ENCODE measurements at places on chromosomes 13 and 19.

DNA sequence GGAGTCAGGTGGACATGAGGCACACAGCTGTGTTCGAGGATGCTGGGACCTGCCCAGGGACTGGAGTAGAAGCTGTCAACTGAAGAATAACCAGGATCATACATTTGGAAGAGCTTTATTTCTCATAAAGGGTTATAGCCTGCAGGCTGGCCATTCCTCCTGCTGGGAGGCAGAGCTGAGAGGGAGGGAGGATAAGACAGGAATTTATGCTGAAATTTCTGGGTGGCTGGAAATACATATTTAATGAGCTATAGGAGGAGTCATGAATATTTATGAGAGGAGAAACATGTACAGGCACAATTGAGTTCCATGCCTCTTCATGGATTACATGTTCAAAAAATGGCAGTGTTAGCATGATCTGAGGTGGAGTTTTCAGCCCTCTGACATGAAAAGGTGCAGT, 151.9 kb downstream of the SHISA2 start:
- no peak for DNase-seq

GRCh38 chr19:19207637-19208572, 3.9 kb upstream of the NCAN start:
- DNase-seq = no peak

GRCh38 chr13:25980255-25980654, 71.6 kb downstream of the SHISA2 start:
- no peak for DNase-seq

DNA sequence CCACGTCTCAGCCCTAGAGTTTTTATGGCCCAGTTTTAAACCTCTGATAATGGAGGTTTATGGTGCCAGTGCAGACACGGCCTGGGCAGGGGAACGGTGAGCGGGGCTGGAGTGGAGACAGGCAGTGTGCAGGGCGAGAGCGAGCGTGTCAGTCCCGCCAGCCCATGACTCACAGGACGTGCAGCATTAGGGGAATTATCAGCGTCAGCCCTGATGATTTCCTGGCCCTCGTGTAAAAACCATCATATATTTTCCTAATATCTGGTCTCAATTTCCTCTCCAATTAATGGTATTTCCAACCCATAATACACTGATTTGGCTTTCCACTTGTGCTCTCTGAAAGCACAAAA, 104.6 kb upstream of the VSTM2B start:
- DNase-seq = no peak

- no peak for DNase-seq
Measured at GRCh38 chr13:26983543-26984320, 187.9 kb downstream of the USP12 start.

DNA sequence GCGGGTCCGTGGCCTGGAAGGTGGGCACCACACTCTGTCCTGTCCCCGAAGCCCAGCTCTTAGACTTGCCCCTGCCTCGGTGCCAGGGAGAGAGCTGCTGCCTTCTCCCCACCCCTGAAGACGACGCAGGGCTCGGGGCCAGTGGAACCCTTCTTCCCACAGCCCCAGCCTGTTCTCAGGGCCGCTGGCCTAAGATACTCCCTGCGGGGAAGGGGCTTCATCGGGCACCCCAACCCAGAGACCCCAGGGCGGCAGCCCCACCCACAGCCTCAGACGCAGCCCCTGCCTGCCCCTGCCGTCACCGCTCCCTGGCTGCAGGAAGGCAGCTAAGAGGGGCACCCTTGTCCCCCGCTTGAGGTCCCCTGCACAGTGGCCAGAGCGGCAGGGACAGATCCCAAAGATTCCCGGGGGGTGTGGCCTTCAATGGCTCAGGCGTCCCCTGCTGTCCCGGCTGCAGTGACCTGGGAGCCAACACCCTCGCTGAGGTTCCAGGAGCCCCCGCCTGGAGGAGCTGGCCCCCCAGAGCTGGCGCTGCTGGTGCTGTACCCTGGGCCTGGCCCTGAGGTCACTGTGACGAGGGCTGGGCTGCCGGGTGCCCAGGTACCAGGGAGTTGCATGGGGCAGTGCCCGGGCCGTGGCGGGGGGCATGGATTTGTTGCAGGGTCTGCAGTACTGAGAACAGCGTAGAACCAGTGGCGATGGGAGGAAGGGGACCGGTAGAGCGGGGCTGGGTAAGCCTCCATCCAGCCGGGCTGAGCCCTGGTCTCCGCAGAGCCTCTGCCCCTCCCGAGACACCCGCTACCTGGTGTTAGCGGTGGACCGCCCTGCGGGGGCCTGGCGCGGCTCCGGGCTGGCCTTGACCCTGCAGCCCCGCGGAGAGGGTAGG, 1.0 kb downstream of the AMH start:
- no peak for DNase-seq

GRCh38 chr13:109156181-109156935, 526.9 kb downstream of the MYO16 start:
- no peak for DNase-seq

DNA sequence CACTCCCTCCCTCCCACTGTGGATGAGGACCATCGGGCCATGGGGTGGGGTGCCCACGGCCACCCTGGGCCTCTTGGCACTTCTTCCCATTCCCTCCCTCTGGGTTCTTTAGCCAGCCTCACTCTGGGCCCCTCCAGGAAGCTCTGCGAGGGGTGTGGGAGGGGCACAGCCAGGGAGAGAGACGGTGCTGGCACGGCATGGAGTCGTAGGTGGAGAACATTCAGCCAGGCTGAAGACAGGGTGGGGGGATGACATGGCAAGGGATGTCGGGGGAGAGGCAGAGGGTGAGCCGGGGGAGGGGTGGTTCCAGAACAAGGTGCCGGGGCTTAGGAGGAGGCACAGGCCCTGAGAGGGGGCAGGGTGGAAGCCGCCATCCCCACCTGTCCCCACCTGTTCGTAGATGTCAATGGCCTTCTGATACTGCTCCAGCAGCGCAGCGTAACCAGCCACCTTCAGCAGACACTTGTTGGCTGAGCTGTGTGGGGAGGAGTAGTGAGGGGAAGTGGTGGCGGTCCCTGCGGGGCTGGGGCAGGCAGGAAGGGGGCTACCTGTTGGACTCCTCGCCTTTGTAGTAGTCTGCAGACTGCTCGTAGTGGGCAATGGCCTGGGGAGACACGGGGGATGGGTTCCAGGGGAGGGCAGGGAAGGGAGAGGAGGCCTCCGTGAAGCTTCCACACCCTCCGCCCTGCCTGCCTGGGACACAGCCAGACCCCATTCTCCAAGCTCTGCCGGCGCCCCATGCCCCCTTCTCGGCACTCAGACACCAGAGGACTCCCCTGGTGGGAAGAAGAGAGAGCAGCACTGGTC, 8.8 kb upstream of the KPTN start:
- no peak for DNase-seq

DNA sequence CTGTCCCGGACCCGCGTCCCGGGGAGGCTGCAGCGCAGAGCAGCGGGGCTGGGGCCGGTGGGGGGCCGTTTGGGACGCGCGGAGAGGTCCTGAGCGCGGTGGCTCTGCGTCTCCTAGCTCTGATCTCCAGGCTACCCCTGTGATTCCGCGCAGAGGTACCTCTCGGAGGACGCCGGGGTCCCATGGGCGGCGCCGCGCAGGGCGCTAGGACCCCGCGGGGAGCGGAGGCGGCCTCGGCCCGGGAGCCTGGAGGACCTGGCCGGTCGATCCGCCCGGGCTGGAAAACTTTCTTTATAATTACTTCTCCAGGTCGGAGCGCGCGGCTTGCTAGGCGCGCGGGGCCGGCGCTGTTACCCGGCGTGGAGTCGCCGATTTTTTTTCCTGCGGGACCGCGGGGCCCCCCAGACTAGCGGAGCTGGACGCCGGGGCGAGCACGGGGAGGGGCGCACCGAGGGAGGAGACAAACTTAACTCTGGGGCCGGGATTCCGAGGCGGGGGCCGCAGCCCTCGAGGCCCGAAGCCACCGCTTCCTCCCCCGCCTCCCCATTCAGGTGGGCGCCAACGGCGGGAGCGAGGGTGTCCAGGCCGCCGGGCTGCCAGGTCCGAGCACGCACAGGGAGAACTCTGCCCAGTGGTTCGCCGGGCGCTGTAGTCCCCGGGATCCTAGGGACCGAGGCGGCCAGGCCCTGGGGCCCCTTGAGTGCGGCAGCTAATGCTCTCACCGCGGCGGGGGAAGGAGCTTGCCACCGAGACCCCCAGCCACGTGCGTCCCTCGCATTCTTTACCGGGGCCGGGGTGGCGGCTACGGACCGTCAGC, 848 bp upstream of the CEBPA start:
- peak; percentile 17 for DNase-seq

DNA sequence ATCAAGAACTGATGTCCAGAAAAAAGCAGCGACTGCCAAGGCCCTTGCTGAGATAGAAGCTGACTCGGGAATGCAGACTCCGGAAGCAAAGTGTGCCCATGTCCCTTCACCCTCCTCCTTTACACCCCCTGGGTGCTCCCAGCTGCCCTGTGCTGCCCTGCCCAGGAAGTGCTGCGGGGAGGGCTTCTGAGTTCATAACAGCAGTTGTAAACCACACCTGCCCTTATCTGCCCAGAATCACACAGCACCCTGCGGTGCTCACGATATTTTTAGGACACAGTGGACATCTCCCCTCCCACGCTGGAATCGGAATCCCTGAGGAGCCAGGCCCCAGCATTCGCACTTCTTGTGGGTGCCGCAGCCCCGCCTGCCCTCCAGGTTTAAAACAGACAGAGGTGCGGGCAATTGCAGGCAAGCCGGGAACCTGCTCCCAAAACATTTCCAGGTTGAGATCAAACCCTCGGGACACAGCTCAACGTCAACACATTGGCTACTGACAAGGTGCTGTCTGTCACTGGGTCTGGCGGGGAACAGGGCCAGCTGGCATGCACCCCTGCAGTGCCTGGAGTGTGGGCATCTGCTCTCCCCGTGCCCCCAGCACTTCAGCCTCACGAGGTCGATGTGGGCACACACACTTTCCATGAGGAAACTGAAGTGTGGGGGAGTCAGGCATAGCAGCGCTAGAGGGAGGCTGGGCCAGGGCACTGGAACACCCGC, 36.8 kb downstream of the RAB20 start:
- DNase-seq = no peak

DNA sequence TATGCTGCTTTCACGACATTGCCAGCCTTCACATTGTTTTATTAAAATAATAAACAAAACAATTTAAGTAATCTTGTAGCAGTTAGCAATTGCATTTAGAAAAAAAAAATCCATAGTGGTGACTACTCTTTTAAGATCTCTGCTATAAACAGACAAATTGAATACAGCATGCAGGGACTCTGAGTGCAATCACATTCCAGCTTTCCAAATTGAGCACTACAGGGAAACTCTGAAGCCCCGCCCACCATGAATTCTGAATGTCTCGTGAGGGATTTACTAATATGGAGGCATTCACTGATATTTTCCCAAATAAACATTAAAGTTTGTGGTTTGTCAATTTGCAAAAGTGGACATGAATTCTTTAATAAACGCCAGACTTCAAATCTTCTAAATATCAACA, 698.8 kb downstream of the LIG4 start:
- DNase-seq = no peak

DNA sequence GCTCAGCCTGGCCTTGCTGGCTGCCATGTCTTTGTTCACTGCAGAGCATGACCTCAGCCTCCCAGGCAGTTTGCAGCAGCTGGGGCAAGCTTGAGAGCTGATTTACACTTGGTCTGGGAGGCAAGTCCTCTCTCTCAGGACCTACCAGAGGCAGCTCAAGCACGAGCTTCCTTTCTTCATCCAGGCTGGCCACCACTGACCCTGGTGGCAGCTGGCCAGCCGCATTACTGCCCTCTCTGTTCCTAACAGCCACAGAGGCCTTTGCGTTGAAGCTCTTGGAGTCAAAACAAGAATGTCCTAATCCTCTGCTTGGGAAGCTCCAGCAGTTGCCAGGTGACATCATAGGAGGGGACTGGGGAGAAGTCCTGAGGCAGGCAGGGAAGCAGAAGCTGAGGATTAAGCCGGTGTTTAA, 85.7 kb downstream of the NUFIP1 start:
- no peak for DNase-seq

- peak; percentile 61 for DNase-seq
Measured at GRCh38 chr19:18278521-18279265, 2.7 kb downstream of the JUND start.

- DNase-seq = no peak
Measured at GRCh38 chr13:33537676-33538075, 252.1 kb upstream of the STARD13 start.

DNA sequence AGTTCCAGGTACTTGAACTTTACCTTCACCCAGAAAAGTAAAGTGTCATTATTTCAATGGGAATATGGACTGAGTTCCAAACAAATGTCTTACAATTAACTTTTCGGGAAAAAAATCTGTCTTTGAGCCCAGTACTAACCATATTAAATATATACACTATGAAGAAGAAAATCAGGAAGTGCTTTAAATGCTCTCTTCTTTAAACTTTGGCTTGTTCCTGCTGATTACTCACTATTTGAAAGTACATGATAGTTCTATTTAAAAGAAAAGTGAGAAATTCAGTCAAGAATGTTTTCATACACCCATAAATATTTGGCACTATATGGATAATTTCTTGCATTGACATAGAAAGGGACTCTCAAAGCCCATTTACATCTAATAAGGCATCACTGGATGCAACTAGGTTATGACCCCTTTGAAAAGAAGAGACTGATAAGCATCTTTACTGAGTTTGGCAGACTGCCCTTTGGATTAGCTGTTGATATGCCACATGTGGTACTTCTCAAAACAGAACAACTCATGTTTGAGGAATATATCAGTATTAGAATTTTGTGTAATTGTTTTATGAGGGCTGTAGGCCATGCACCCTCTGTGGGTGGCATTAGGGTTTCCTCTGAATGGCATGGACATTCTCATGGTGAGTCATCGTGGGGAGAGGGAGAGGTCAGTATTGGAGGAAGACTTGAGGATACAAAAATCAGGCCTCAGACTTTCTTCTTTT, 25.0 kb upstream of the VWA8 start:
- DNase-seq = no peak

GRCh38 chr13:78129359-78129758, 210.7 kb upstream of the EDNRB start:
- no peak for DNase-seq

DNA sequence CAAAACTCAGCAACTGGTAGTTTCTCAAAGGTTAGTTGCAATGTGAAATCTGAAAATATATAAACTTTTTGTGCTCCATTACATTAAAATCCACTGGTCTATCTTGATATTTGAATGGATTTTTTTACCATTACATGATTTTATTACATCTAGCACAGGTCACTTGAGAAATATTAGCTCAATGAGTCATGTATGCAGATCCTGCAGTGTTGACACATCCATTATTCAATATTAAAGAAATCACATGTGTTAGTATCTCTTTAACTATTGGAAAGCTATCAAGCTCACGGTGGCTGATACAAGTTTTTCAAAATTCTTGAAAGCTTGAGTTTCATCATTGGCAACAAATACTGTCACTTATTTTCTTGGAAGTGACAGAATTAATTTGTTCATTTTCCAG, 373.9 kb upstream of the TSHZ3 start:
- no peak for DNase-seq

GRCh38 chr19:51146751-51147150, 4.7 kb downstream of the SIGLEC7 start:
- no peak for DNase-seq

- no peak for DNase-seq
Measured at GRCh38 chr19:42193706-42194105, 23.8 kb downstream of the DEDD2 start.

GRCh38 chr19:6509118-6509971, 7.2 kb upstream of the TUBB4A start:
- DNase-seq = no peak

- no peak for DNase-seq
Measured at GRCh38 chr19:31338069-31338776, 11.0 kb downstream of the TSHZ3 start.
